Adrenal gland (tissue), 19 donors: ENCODE measurements at places on chromosomes 4 and X. TPM values are rescaled to one million over a fixed set of nuclear protein-coding genes. Genes with fewer than 3 reads are reported as not detected.

The ZNF185 gene
- total RNA-seq: 8.1 TPM

The TIMM17B gene
- total RNA-seq: 43.7 TPM

The FOXR2 gene
- not detected for total RNA-seq

DNA sequence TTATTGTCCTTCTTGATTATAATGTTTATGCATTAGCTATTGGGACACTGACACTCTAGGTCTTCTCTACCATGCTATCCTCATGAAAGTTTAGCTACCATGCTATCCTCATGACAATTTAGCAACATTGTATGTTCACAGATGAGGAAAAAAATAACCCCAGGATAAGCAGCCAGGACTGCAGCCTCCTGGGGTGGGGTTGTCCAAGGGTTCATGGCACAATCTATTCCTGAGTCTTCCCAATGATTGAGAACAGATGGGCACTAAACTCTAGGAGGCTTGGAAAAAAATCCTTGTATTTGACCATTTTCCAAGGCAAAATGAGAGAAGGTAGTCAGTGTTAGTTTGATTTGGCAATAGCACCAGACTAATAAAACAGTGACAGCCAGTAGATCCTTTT is 619.8 kb upstream of the LCORL start:
- no peaks in the 10 kb centered on the region for H3K36me3 ChIP-seq
- no peak overlapping the region for H3K4me3 ChIP-seq
- H3K27me3 ChIP-seq: no peaks in the 10 kb centered on the region
- DNase-seq: no peak

DNA sequence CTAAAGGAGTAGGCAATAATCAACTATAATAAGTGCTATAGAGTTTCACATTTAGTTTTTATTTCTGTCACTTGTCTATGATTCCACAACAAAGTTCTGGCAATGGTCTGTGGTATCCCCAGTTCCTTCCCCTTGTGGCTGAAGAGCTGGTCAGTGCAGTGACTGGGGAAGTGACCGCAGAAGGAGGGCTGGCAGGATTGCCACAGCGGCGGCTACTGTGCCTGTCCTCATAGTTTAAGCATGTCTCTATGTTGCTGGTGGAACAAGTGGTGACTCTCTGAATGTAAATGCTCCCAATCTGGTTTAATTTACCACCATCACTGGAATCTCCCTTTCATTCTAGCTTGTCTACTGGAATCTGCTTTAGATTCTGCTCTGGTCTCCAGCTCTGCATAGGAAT is 170.6 kb upstream of the GK2 start:
- H3K27ac ChIP-seq: no peak overlapping the region
- H3K36me3 ChIP-seq: no peaks in the 10 kb centered on the region
- DNase-seq: no peak

- no peaks in the 10 kb centered on the region for H3K27me3 ChIP-seq
- peak; percentile 49 for DNase-seq
- no peaks in the 10 kb centered on the region for H3K36me3 ChIP-seq
- no peak overlapping the region for H3K4me3 ChIP-seq
- no peak overlapping the region for H3K27ac ChIP-seq
These were observed 109.0 kb upstream of the DDIT4L start for GRCh38 chr4:100299046-100299840.

DNA sequence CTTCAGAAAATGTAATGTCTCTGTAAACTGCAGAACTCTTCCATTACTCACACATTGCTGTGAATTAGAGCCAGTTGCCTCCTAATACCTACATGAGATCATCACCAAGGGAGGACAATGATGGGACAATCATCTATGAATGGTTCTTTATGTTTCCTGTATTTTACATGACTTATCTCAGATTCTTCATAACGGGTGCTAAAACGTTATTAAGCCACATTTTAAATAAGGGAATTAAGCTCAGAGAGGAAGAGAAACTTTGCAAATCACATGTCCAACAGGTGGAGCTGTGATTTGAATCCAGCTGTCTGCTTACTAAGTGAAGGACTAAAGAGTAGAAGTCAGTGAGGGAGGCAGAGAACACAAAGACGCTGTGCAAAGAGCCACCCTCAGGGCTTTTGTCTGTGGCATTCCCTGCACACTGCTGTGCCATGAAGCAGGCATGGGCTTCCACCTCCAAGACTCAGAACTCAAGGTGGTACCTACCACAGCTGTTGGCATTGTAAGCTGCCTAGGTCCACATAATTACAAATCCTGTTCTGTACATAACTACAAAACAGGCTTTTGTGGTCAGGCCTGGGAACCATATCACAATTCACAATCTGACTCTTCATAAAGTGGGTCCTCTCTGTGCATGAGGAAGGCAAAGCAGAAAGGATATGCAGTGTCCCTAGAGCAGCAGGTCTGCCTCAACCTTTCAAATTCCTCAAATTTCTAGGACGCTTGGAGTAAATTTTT is 12.8 kb downstream of the TBC1D9 start:
- H3K27ac ChIP-seq: no peak overlapping the region
- H3K4me3 ChIP-seq: no peak overlapping the region
- H3K4me1 ChIP-seq: no peaks in the 10 kb centered on the region
